Activated CD8-positive, alpha-beta T cell treated with anti-CD3 and anti-CD28 coated beads for 36 hours (primary cell): ENCODE measurements at places on chromosomes 7 and 10. TPM values are rescaled to one million over a fixed set of nuclear protein-coding genes. Genes with fewer than 3 reads are reported as not detected.

GRCh38 chr10:46229144-46229563 is 57.6 kb upstream of the ANTXRL start:
- DNase-seq: peak; percentile 38

DNA sequence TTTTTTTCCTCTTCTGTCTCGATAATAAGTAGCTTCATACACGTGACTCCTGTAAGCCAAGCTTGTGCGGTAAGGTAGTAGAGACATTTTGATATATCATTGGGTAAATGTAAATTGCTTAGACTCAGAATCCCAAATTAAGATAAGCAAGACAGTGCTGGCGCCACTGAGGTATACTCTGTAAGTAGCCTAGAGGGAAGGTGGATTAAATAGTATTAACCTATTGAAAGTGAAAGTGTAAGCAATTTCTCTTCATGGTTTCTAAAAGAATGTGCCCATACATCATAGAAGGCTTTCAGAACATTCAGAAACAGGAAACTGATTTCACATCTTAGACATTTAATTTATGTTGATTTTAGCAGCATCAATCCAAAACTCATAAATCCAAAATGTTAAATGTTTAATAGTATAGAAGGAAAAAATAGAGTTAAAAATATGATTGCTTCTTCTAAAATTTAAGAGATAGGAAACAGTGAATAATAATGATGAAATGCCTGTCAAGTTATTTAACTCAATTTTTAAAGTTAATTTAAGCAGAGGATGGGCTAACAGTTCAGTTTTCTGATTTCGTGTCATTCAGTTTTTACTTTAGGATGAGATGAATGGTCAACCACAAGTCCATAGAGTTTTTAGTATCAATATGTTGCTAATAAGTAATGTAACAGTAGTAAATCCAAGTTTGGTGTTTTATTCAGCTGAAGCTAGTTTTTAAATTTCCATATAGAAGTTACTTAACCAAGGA is 36.8 kb downstream of the LRRC72 start:
- DNase-seq: peak; percentile 9

DNA sequence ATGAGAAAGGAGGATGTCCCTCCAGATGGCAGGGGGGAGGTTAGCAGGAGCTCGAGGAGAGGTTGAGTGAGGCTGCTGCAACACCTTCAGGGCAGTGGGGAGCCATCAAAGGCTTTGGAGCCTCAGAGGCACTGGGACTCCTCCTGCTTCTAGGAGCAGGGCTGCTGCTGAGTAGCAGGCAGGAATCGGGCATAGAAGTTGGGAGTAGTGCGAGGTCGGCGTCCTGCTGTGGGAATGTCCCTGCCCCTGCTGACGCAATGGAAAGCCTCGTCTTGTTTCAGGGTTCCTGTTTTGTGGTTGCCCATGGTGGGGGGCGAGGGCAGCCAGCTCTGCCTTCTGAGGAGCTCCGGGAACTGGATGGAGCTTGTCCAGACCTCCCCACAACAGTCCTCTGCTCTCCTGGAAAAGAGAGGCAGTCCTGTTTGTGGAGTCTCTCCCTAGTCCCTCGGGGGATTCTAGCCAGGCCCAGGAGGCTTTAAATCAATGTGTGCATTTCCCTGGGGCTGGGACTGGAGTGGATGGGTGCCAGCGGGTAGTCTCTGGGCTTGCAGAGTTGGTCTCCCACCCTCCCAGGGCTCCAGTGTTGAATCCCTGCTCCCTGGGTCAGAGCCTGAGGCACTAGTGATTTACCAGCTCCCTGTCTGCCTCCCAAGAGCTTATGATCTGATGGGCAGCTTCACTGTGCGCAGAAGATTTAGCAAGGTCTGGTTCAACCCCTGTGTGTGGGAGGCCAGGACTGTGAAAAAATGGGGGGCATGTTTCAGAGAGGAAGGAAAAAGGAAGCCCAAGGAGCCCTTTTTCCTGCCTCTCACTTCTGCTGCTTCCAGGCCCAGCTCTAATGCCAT is 98.7 kb upstream of the PPIF start:
- DNase-seq: peak; percentile 36

SPDYE1 gene
- not detected for total RNA-seq

GRCh38 chr10:67618116-67618515 is 77.9 kb downstream of the CTNNA3 start:
- no peak for DNase-seq

PTPRZ1 gene
- total RNA-seq: not detected

UNC5B gene
- 0.07 TPM for total RNA-seq

- DNase-seq: no peak
Observed at GRCh38 chr7:71538210-71538609, 406.3 kb downstream of the GALNT17 start.

DNA sequence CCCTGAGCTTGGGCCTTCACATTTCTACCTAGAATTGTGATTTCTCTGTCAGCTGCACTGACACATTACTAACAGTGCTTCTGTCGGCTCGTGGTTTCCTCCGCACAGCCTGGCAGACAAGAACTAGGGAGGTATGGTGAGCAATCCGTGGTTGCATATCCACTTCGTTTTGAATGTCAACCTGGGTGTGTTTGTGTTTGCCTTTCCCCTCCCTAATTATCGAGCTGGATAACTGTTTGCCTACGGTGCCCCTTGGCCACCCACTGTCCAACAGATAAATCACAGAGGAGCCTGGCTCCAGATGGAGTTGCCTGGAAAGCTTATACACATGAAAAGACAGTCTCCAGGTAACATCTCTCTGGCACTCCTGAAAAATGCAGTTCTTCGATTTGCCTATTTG is 228.8 kb downstream of the TRIL start:
- no peak for DNase-seq

ELOVL3 gene
- total RNA-seq: not detected

- DNase-seq: no peak
Observed at GRCh38 chr7:70459546-70459945, 672.4 kb upstream of the GALNT17 start.

DNA sequence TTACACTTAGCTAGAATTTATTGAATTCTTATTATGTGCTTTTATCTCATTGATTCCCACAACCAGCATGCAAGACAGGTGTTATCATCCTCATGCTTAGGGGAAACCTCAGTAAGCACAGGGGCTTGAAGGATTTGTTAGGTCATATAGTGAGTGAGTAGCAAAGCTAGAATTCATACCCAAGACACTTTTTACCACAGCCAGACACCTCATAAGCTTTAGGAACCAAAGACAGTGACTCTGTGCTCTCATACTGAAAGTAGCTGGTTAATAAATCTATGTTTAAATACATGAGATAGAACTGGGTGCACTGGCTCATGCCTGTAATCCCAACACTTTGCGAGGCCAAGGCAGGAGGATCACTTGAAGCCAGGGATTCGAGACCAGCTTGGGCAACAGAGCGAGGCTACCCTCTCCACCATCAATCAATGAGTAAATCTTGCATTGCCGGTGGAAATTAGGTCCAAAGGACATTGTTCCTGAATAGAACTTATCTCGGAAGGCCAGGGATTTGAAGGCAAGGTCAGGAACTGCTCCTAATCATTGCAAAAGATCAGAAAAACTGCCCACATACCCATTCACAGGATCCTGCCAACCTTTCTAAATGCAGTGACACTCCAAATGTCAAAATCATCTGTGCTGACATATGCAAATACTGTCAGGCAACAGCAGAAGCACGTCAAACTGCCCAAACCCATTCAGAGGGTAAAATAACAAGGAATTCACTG is 523.5 kb downstream of the PARD3 start:
- no peak for DNase-seq

NPFFR1 gene
- not detected for total RNA-seq

GIMAP2 gene
- 42.2 TPM for total RNA-seq

ADAM22 gene
- 3.0 TPM for total RNA-seq

DNA sequence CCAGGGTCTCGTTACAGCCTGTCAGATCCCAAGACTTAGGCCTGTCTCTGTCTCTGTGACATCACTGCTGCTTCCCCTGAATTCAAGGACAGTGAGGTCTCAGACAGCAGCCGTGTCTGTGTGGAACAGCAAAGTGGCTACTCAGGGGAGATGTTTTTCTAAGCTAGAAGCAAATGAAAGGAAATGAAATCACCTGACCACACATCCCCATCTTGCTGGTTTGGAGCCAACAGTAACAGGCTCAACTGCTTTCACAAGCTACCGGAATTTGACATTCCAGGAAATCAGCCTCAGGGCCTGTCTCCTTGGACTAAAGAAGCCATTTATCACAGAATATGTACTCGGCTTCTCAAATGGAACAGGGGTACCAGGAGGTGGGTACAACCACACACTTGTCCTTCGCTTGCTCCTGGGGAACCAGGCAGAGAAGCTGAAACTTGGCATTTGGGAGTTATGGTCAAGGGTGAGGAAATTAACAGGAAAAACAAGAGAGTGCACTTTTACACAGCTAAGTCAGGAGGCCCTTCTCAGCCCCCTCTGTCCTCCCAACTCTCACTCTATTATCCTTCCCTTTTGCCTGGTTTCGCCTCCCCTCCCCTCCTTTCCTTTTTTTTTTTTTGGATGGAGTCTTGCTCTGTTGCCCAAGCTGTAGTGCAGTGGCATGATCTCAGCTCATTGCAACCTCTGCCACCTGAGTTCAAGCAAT is 73.2 kb downstream of the SPDYE5 start:
- no peak for DNase-seq

JAKMIP3 gene
- 0.31 TPM for total RNA-seq

DNA sequence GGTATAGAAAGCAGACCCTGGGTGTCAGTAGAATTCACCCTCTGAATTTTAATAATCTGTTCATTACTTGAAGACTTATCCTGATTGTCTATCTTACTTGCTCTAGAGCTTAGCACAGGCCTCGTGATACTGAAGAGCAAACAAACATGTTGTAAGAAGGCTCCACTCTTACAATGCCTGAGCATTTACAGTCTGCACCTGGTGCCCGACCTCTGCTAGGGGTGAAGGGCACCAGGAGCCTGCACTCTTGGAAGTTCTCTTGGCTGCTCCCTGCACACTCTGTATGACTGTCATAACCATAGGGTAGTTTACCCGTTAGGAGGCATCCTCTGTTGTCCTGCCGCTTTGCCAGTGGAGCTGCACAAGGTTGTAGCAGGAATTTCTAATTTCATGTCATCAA is 91.3 kb upstream of the NPY start:
- no peak for DNase-seq

GDF10 gene
- 1.4 TPM for total RNA-seq

CALHM3 gene
- not detected for total RNA-seq

PI4K2A gene
- total RNA-seq: 8.5 TPM

- DNase-seq: no peak
Observed at GRCh38 chr7:128406314-128407232, 3.2 kb downstream of the IMPDH1 start.

- no peak for DNase-seq
Observed at GRCh38 chr7:115125312-115125711, 203.4 kb downstream of the MDFIC start.

DNA sequence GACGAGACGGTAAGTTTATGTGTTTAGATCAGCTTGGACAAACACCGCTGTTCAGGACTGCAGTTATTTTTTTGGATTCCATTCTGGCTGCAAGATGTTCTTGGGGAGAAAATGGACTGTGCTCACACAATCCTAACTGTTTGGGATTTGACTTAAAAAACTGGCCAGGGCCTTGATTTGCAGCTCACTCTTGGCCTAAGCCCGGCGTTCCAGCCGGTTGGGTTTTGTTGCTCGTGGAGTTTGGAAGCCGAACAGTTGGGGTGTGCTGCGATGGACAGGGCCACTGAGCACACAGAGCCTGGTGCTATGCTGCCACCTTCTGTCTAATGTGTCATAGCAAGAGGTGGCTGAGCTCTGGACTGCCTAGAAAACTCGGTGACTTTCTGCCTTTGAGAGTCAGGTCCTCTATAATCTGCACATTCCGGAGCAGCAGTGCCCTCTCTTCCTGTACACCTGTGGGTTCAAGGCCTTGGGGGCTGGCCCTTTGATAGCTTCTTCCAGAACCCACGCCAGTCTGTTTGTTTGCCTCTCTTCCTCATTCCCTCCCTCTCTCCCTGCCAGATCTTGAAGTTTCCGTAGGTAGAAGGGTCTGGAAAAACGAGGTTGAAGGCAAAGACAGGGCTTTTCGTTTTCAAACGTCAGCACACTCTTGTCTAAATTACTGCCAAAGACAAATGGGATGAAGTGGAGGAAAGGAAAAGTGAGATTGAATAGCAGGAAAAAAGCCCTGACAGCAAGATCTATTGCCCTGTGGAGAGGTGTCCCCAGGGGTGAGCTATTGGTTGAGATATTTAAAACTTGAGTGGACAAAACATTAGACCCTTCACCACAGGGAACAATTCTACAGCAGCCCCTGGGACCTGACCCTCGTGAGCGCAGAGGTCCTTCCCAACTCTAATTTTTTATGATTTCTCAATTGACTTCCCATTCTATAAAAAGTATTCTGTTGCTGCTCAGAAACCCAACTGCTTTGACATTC is 167.5 kb upstream of the HABP2 start:
- DNase-seq: peak; percentile 70

GRCh38 chr10:113399065-113399464 is 153.8 kb upstream of the HABP2 start:
- DNase-seq: no peak

TMEM72 gene
- not detected for total RNA-seq

- DNase-seq: no peak
Observed at GRCh38 chr10:109149666-109150350, 773.5 kb downstream of the XPNPEP1 start.

CHCHD2 gene
- 726 TPM for total RNA-seq

- DNase-seq: no peak
Observed at GRCh38 chr7:76357475-76358010, 1.2 kb downstream of the YWHAG start.

ADCY1 gene
- 0.02 TPM for total RNA-seq

- DNase-seq: no peak
Observed at GRCh38 chr7:75982306-75983064, 11.9 kb downstream of the TMEM120A start.

DNA sequence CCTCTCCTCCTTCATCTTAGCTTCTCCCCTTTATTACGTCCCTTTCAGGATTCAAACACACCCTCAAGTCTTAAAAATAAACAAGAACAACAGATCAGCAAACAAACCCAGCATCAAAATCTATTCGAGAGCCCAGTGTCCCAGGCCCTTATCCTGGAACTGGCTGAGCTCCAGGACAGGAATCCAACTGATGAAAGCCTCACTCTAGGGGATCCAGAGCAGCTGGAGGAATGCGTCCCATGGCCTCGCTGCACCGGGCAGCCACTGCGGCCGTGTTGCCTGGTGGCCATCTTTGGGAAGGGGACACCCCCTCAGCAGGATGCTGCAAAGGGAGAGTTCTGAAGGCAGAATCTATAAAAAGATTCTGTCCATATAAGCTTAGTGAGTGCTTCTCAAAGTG is 156.5 kb upstream of the BMPER start:
- DNase-seq: no peak

GRCh38 chr7:91491868-91492267 is 227.6 kb downstream of the FZD1 start:
- no peak for DNase-seq

DNA sequence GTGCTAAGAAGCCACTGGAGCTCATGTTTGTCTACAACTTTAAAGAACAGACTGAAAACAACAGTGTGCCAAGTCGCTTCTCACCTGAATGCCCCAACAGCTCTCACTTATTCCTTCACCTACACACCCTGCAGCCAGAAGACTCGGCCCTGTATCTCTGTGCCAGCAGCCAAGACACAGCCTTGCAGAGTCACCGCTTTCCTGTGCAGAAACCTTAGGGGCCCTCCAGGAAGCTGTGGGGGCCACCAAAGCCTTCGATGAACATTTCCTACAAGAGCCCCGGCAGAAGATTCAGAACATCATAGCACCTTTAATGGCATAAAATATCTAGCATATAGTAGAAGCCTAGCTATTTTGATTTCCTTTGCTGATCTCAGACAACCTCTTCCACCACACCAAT is 88.0 kb upstream of the PRSS58 start:
- peak; percentile 68 for DNase-seq

OR2A7 gene
- 2.1 TPM for total RNA-seq

TAS2R5 gene
- total RNA-seq: 0.83 TPM

GRCh38 chr10:52517012-52517411 is 202.9 kb downstream of the DKK1 start:
- DNase-seq: no peak

CYP17A1 gene
- not detected for total RNA-seq

GPR37 gene
- total RNA-seq: not detected
